Iris pigment epithelial cell (primary cell): ENCODE measurements at places on chromosomes 6 and 20.

- DNase-seq: no peak
Measured at GRCh38 chr20:23598481-23598880, 7.2 kb downstream of the CST9 start.

GRCh38 chr6:52992980-52993920 lies 1.8 kb downstream of the GSTA4 start:
- peak; percentile 58 for DNase-seq

DNA sequence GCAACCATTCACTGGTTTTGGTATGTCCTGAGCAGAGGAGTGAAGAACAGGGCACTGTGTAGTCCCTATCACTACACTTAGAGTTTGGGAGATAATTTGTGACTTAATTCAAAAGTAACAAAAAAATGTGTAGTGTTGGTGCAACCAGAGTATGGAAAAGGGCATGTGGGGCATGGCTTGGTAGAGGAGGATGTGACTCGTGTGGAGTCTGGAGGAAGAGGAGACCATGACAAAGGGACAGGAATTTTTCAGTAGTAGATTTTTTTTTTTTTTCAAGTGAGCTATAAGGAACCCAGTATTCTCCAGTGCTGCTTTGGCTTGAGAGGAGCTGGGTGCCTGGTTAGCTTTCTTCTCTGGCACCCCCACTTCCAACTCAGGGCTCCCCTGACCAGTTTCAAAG lies 5.1 kb downstream of the MTRES1 start:
- no peak for DNase-seq

- DNase-seq: no peak
Measured at GRCh38 chr20:4110885-4111284, 95.5 kb upstream of the RNF24 start.

GRCh38 chr6:105402939-105403935 lies at the start of gene PREP:
TSS of gene PREP (minus strand) at chr6:105403082. CDS start at chr6:105402891, 191 bp downstream.
- DNase-seq: peak; percentile 91

DNA sequence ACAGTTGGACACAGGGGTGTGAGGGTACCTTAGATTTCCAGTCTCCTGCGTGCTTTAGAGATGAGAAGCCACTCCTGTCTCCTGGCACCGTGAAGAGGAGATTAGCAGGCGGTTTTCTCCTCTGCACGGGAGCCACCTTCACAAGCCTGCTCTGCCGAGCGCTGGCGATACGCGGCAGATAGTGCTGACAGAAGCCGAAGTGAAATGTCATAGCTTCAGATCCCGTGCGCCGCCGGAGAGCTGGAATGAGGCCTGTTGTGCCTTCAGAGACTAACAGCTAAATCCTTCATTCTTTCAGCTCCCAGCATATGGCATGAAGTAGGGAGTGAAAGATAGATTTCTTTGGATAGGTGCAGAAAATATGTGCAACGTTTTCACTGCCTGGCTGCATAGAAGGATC lies 371.0 kb downstream of the TAF4 start:
- DNase-seq: no peak
